ENCODE measurements at places on chromosomes 5 and 9. TPM values are rescaled to one million over a fixed set of nuclear protein-coding genes. Genes with fewer than 3 reads are reported as not detected.

GRCh38 chr9:70472268-70473249 lies 58.1 kb upstream of the KLF9 start:
- H3K27ac ChIP-seq, result no peak overlapping the region
- H3K4me3 ChIP-seq, result no peak overlapping the region
- H3K27me3 ChIP-seq, result no peaks in the 10 kb centered on the region
- peaks cover 20% of the 10 kb centered on the region for H3K4me1 ChIP-seq
- H3K36me3 ChIP-seq, result no peaks in the 10 kb centered on the region

- H3K36me3 ChIP-seq, result no peaks in the 10 kb centered on the region
- no peak overlapping the region for H3K27ac ChIP-seq
- DNase-seq, result no peak
- H3K4me3 ChIP-seq, result no peak overlapping the region
These were observed 728.2 kb downstream of the BRINP1 start for GRCh38 chr9:118640836-118641560.

DNA sequence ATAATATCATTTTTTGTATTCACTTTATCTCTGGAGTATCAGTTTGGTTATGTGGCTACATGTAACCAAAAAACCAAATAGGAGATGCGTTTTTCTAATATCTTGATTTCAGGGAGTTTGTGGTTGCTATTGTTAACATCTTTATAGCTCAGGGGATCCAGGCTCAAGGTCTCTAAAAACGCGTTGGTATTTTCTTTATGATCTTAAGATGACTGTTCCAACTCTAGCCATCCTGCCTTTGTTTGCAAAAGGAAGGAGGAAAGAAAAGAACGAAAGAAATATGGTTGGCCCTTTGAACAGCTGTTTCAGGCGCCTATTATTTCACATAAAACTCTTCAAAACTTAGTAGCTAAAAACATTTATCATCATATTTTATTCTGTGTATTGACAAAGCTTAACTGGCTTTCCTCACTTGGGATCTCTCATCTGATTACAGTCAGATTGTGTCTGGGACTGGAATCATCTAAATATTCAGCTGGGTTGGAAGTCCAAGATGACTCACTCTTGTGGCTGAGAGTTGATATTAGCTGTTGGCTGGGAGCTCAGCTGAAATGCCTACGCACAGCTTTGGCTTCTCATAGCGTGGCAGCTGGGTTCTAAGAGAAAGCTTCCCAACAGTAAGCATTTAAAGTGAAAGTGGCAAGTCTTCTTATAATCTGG lies 60.1 kb downstream of the FAM174A start:
- H3K36me3 ChIP-seq, result no peaks in the 10 kb centered on the region
- H3K4me1 ChIP-seq, result peaks cover 6% of the 10 kb centered on the region
- no peak overlapping the region for H3K27ac ChIP-seq
- DNase-seq, result no peak

Gene NUTM2F
- total RNA-seq, result not detected

Gene FUT7
- not detected for total RNA-seq

Data from activated T-helper 2 cell treated with anti-CD3 and anti-CD28 coated beads, Interferon-gamma antibody, Interleukin-2, Interleukin-4, amounts not matched to agents 10 μg/mL and 5 μg/mL and 100 μg/mL, durations not matched to agents 14 hours and 24 hours and 36 hours (primary cell).